ENCODE measurements at places on chromosomes 7 and 10.
A peak's percentile ranks its signal among the peaks of the same experiment; 100 is the strongest.

- DNase-seq, result no peak
Measured at GRCh38 chr10:31062856-31063255, 31.2 kb upstream of the ZNF438 start.

DNA sequence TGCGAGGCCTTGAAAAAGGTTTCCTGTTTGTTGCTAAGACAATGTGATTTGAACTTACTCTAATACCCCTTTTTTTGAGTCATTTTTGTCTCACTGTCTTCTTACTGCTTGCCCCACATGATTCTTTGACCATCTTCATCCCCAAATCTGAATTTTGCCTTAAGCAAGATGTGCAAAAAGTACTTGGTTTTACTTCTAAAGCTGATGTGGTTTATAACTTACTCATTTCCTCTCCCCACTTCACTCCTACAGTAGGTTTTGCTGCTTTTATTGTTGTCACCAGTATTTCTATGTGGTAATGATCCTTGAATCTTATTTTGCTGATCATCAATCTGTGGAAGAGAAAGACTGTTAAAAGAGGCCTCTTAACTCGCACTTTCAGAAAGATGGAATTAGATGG is 396.4 kb downstream of the SDK1 start:
- no peak for DNase-seq

GRCh38 chr10:126065751-126066377 is 169.5 kb downstream of the FANK1 start:
- DNase-seq, result no peak

GRCh38 chr7:38942431-38943051 is 33.5 kb upstream of the VPS41 start:
- DNase-seq, result no peak

- DNase-seq, result no peak
Measured at GRCh38 chr7:8160779-8161345, 101.1 kb downstream of the ICA1 start.

GRCh38 chr10:85645926-85646711 is 720.5 kb downstream of the GRID1 start:
- no peak for DNase-seq

DNA sequence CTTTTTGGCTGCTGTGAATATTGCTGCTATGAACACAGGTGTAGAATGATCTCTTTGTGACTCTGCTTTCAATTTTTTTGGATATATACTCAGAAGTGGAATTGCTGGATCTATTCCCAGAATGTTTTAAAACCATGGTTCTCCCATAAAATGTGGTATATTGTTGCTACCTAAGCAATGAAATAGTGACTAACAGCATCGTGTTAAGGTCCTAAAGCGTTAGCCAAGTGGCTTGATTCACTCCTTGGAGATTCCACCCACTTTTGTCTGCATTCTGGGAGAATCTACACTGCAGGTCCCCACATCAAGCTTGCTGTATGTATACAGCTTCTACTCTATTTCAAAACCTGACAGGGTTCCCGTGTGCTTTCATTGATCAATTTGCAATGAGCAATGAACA is 105.6 kb downstream of the CDK6 start:
- DNase-seq, result no peak

GRCh38 chr7:28645866-28646265 is 233.5 kb downstream of the CREB5 start:
- DNase-seq, result no peak

- no peak for DNase-seq
Measured at GRCh38 chr10:71213761-71214440, 1.5 kb downstream of the UNC5B start.

GRCh38 chr7:149300620-149301285 is 38.8 kb downstream of the ZNF783 start:
- DNase-seq, result no peak

GRCh38 chr10:78991187-78991586 is 77.6 kb upstream of the ZMIZ1 start:
- no peak for DNase-seq

DNA sequence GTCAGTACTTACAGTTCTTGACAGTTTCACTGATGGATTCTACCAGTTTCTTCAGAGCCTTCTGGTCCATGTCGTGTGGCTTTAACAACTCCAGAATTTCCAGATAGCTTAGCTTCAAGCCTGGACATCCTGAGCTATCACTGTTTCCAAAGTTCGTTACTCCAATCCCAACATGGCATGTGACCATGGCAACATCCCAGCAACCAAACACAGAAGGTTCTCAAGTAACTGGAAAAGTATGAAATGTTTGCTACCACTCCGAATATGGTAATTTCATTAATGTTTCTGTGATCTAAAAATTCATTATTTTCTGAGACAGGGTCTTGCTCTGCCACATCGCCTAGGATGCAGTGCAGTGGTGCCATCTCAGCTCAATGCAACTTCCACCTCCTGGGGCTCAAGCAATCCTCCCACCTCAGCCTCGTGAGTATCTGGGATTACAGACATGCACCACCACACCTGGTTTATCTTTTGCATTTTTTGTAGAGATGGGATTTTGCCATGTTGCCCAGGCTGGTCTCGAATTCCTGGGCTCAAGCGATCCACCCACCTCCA is 29.3 kb downstream of the RBM48 start:
- DNase-seq, result no peak

- DNase-seq, result no peak
Measured at GRCh38 chr7:11609096-11609670, 222.8 kb downstream of the THSD7A start.

GRCh38 chr7:85928500-85928899 is 715.2 kb upstream of the GRM3 start:
- no peak for DNase-seq

DNA sequence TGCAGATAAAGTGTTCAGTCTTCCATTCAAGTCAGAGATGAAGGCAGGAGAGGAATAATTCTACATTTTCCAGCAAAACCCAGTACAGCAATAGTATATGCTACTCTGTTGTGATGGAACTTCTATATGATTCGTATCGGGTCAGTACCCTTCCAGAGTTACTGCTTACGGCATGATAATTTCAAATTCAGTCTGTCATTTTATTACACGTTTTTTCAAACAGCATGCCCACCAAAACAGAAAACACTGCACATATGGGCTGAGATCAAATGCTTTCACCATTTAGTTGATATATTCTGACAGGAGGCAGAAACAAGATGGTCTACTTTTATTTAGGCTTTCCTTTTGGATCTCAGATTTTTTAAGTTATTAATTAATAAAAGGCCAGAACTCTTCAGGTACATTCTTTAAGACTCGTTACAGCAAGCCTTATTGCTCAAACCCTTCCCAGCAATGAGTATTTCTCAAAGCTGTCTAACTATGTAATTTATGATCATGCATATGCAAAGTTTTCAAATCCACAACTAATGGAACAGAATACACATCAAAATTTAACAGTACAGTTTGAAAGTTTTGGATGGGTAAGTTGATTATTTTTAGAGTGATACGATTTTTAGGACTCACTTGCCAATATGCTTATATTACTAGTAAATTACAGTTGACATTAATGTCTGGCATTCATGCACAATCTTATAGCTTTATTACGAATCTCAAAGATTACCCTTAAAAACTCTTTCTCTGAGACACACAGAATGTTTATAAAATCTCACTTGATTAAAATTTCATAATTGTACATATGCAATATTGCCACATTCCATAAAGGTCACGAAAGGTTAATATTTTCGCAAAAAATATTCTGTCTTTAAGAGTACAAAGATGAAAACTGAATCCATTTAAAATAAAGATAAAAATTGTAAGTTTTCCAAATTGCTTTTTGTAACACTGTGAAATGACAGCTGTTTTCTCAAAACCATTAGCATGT is 91.0 kb downstream of the ANK3 start:
- DNase-seq, result no peak

- DNase-seq, result no peak
Measured at GRCh38 chr7:1558841-1559625, 3.0 kb upstream of the TMEM184A start.

GRCh38 chr10:43352951-43353350 is 18.5 kb upstream of the FXYD4 start:
- no peak for DNase-seq

DNA sequence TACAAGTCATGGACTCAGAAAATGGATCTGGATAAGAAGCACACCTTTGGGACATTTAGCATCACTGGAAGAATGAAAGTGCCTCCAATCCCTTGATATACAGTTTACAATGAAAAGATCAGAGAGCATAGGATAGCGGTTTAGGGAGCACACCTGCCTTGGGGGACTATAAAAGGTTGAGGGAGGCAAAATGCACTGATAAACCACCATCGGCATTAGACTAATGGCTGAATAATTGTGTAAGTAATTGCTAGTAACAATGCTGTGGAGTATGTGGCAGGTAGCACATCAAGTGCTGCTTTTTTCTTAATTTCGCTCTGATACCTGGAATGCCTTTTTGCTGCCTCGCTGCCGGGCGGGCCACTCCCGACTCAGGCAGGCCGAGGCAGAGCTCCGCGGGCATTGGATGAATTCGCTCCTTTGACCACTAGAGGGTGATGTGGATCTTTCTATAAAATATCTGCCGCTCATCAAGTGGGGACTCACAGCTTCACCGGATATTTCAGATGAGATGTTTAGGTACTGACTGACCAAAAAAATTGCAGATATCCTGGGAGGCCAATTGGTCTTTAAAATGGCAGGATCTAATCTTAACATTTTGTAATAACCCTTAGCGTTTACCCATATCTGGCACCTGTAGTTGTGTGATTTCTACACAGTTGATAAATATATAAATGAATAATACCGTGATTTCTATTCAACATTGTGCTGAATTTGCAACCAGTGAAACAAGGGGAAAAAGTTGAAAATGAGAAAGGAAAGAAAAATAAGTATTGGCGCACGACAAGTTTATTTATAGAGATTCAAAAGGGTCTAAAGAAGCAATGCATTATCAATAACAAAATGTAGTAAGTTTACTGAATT is 116.8 kb upstream of the PRSS1 start:
- DNase-seq, result peak; percentile 50

DNA sequence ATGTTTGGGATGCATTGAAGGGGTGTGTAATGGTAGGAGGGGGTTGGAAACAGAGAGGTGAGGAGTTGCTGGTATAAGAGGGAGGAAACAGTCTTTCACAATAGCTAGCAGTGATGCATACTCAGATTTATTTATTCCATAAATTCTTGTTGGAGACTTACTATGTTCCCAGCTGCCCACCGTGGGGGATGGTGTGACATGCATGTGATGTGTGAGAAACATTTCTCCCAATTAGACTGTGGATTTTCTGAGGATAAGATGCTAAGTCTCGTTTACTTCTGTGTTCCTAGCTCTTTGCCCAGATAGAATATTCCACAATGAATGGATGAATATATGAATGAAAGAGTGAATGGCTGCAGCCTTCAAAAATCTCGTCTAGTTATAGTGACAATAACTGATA is 23.0 kb upstream of the NEUROD6 start:
- no peak for DNase-seq

- DNase-seq, result no peak
Measured at GRCh38 chr10:132886211-132887099, 55.9 kb downstream of the CFAP46 start.

GRCh38 chr7:75689246-75690099 is 49.3 kb downstream of the HIP1 start:
- no peak for DNase-seq

DNA sequence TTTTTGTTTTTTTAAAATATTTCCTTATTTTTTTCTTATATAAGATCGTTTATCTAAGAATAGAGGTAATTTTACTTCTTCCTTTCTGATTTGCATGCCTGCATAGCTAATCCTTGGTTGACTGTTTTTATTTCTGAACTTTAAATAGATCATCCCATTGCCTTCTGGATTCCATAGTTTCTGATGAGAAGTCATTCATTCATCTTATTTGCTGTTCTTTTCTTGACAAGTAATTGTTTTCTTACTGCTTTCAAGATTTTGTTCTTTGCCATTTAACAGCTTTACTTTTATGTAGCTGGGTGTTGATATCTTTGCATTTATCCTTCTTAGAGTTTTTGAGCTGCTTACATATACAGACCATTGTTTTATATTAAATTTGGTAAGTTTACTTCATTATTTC is 437.9 kb downstream of the SDK1 start:
- DNase-seq, result no peak

DNA sequence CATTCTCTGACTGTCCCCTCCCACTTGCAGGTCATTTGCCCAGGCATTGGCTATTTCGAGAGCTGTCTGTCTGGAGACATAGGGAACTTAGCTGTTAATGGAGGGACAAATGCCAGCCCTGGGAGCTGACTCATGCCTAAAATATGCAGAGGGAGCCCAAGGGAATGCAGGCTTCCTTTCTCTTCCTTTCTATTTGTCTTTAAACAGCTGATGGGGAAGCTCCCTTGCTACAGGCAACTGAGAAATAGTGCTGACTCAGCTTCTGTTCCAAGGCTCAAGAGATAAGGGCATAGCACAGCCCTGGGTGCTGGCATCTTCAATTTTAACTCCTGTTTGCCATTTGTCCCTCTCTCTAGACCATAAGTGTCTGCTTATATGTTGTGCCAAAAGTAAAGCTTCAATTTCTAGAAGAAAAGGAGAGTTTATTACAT is 82.7 kb upstream of the C1GALT1 start:
- no peak for DNase-seq

GRCh38 chr7:63071396-63071795 is 927.3 kb upstream of the ZNF722 start:
- no peak for DNase-seq

DNA sequence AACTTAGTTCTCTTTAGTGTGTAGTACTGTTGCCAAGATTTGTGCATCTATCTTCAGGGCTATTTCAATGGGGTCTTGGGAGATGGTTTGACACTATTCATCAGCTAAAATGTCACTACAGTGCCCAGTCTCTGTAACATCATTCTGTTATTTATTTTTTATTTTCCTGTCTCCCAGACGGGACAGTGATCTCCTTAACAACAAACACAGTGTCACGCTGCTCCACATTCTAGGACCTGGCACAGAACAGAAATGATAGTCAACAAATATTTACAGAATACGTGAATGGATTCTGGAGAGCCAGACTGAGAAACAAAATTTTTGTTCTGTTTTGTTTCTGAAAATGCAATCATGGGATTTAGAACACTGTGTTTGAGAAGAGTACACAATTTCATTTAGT is 937.7 kb upstream of the LRRN3 start:
- no peak for DNase-seq

Measured in activated naive CD4-positive, alpha-beta T cell treated with anti-CD3 and anti-CD28 coated beads, Interleukin-2, amount 50 U/mL, for 16 hours (primary cell).